ENCODE measurements at places on chromosomes 7 and 10.

GRCh38 chr10:33022090-33022489, 64.1 kb upstream of the ITGB1 start:
- no peak for DNase-seq

- no peak for DNase-seq
These were observed 131.7 kb downstream of the SEMA3D start for GRCh38 chr7:85055196-85055595.

- DNase-seq: no peak
These were observed 34.8 kb downstream of the ITGB8 start for GRCh38 chr7:20365486-20365885.

DNA sequence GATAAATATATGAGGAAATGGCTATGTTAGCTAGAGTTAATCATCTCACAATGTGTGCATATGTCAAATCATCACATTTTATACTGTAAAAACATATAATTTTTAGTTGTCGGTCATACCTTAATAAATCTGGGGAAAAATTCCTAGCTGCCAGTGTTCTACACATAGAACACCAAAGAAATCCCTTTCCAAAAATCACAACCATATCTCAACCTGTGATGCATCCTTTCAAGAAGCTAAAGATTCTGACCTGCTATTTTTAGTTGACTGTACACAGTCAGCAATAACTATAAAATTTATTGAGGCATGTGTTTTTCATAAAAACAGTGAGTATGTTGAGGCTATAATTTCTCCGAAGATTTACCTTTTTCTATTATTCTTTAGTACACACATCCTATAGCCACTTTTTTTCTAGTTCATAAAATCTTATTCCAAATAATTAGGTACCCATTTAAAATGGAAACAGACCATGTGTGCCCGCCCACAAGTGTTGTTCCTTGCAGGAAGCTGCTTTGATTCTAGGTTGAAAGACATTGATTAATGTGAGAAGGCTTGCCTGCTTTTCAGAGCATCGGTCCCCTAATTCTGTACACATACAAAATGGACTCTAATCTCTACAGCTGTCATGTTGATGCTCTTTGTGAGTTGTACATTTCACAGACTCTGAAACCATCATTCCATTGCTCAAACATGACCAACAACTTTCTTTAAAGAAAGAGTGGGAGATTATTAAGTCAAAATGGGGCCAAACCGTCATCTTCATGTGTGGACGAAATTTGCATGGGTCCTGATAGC, 117.5 kb upstream of the LRRN3 start:
- DNase-seq: no peak

GRCh38 chr7:43208242-43208641, 95.8 kb downstream of the HECW1 start:
- DNase-seq: no peak

DNA sequence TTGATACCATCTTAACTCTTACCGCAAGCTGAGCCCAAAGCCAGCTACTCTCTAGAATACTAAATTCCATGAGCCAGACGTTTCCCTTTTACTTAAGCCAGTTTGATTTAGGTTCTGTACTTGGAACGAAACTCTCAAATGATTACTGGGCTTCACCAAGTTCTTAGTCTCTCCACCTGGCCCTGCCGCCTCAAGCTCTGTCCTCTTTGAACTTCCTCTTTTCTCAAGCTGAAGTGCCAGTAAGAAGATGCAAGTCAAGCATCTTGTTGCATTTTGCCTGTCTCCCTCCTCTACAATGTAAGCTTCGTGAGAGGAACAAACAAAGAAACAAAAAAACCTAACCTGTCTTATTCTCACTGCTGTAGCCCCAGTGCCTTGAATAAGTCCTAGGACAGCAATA, 358.2 kb upstream of the NPVF start:
- DNase-seq: no peak

GRCh38 chr7:27611059-27611458, 51.6 kb downstream of the HIBADH start:
- no peak for DNase-seq

- no peak for DNase-seq
These were observed 145.7 kb downstream of the CYP26A1 start for GRCh38 chr10:93219347-93219746.

DNA sequence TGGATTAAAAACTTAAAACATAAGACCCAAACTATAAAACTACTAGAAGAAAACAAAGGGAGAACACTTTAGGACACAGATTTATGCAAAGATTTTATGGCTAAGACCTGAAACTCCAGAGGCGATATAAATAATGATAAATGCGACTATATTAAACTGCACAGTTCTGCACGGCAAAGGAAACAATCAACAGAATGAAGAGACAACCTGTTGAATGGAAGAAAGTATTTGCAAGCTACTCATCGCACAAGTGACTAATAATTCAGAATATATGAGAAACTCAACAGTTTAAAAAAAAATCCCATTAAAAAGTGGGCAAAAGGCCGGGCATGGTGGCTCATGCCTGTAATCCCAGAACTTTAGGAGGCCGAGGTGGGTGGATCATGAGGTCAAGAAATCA, 73.6 kb downstream of the JMJD1C start:
- DNase-seq: no peak

DNA sequence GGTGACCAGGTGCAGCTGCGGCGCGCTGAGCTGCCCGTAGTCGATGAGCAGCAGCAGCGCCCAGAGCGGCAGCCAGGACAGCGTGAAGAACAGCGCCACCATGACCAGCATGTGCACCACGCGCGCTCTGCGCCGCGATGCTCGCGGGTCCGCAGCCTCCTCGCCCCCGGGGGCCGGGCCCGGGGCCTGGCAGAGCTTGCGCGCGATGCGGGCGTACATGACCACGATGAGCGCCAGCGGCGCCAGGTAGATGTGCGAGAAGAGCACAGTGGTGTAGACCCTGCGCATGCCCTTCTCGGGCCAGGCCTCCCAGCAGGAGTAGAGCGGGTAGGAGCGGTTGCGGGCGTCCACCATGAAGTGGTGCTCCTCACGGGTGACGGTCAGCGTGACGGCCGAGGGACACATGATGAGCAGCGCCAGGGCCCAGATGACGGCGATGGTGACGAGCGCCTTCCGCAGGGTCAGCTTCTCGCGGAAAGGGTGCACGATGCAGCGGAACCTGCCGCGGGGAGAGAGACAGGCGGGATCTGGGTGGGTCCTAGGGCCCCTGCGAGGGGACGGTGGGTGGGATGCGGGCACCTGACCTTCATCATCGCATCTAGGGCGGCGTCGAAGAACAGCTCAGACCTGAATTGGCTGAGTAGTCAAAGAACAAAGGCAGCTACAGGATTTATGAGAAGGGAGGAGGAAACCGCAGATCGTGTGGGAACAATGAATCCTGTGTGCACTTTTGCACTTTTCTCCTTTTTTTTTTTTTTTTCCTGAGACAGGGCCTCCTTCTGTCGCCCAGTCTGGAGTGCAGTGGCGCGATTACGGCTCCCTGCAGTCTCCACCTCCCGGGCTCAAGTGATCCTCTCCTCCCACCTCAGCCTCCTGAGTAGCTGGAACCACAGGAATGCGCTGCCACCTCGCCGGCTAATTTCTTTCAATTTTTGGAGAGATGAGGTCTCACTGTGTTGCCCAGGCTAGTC, 22.4 kb upstream of the PPA1 start:
- peak; percentile 37 for DNase-seq

DNA sequence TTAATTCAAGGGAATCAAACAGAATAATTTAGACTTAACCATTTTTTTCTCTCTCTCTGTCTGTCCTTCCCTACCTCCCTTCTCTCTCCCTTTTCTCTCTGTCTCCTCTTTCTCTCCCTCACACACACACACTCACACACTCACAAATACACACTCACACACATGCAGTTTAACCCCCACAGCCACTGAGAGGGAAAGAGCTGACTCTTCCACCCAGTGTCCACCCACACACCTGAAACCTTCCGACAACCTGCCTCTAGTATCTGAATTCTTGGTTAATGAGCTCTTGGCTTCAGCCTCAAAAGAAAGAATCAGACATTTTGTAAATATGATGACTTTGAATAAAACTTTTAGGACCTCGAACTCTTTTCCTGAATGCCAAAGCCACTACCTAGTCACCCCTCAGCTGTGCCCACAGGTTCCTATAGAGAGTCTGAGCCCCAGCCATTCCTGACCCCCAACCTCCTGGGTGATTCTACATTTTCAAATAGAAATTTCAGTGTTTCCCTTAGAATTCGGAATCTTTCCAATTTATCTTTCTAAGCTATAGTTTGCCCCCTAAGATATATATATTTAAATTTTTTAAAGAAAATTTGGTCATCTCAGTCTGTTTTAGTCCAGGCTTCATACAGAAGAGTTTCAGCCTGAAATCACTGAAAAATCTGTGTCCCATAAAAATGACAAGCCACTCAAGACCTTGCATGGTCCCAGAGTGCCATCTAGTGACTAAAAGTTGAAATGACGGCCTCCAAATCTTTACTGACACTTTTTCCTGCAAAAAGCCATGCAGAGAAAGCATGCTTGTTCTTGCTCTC, 202.8 kb downstream of the IPMK start:
- DNase-seq: no peak

DNA sequence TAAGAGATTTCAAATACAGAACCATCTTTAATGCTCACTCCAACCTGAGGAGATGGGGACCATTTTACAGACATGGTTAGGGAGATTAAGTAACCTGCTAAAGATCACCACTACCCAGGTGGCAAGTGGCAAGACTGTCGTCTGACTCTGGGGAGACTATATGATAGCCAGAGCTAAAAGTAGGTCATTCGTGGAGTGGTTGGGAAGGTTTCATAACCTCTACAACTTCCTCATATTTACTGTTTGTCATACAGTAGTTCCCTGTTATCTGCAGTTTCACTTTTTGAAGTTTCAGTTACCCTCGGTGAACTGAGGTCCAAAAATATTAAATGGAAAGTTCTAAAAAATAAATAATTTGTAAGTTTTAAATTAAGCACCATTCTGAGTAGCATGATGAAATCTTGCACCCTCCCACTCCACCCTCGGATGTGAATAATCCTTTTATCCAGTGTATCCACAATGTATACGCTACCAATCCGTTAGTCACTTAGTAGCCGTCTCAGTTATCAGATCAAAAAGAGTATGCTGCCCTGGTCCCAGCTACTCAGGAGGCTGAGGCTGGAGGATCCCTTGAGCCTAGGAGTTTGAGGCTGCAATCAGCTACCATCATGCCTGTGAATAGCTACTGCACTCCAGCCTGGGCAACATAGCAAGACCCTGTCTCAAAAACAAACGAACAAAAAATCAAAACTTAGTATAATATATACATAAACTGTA, 14.9 kb upstream of the LGI1 start:
- DNase-seq: no peak

DNA sequence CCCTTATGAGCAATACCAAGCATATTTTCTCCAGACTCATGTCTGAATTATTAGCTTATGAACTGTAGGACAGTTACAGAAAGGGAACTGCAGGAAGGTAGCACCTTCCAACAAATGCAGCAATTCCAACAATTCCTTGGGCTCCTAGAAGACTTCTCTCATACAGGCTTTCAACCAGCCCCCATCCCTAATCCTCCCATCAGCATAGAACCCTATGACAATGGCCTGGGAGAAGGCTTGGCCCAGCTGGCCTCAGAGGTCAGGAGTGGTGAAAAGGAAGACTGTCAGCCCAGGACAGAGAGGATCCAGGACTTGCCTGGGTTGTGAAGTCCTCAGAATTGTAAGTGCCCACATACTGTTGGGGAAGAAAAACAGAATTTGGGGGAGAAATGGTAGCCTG, 5.9 kb downstream of the VPS41 start:
- DNase-seq: no peak

- DNase-seq: no peak
These were observed 25.2 kb upstream of the OTUD1 start for GRCh38 chr10:23413629-23414089.

GRCh38 chr7:69919426-69920111, 321.3 kb downstream of the AUTS2 start:
- no peak for DNase-seq

DNA sequence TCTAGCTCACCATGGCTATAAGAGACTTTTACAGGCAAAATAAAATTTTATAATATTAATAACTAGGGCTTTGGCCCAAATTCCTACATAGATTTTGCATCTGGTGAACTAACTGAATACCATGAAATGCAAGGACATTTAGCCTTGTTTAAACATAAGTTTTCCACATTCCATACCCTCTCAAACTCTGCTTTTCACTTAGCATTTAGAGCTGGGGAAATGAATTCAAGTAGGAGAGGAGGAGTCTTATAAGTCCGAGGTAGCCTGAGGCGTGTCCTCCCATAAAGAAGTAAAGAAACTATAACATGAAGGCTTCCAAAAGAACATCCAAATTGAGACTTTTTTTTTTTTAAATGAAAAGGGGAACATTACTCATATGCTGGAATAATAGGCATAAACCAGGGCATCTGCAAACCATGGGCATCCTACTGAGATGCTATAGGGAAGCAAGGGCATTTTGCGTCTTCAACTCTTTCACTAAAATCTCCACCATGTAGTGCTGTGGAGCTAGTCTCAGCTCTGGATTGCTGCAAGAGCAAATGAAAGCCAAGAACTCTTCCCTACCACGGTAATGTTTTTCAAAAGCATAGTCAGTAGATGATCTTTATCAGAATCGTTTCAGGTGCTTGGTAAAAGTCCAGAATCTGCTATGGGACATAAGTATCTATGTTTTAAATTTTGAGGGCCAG, 79.1 kb downstream of the PALS2 start:
- DNase-seq: no peak

DNA sequence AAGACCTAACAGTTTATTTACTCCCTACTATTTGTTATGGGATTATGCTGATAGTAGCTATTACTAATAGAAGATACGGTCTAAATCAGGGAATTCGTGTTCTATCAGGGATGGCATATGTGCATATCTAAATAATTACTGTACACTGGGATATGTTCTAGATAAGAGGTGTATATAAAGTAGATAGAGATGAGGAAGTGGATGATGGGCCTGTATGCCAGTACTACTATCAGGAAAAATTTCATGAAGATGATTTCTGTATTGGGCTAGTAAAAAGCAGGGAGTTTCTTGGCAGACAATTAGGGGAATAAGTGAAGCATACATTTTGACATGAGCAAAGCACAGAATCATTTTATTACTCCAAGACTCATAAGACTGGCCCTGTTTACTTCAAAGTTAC, 26.2 kb downstream of the PTPN12 start:
- no peak for DNase-seq

DNA sequence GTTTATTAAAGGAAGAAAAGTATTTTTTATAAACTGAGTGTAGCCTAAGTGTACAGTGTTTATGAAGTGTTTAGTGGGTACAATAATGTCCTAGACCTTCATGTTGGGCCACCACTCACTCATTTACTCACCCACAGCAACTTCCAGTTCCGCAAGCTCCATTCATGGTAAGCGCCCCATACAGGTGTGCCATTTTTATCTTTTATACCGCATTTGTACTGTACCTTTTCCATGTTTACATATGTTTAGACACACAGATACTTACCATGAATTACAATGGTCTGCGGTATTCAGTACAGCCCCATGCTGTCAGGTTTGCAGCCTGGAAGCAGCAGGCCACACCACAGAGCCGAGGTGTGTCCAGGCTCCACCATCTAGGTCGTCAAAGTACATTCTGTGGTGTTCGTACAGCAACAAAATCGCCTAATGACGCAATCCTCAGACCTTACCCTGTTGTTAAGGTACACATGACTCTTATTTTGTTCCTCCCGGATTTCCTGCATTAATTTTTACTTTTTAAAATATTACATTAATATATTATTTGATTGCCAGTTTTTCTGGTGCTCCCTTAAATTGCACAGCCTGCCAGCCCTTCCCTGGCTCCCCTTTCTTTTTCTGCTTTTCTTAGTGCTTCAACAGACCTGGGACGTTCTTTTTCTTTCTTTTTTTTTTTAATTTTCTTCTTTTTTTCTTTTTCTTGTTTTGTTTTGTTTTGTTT, 881 bp upstream of the SSBP1 start:
- no peak for DNase-seq

GRCh38 chr7:29510028-29510427, 53.6 kb upstream of the PRR15 start:
- no peak for DNase-seq
